ENCODE measurements at places on chromosomes 4 and X. TPM values are rescaled to one million over a fixed set of nuclear protein-coding genes. Genes with fewer than 3 reads are reported as not detected.

GRCh38 chrX:10944136-10944885 lies 166.8 kb upstream of the HCCS start:
- DNase-seq: no peak

GRCh38 chr4:163846008-163846407 lies 351.5 kb downstream of the TMA16 start:
- DNase-seq: no peak

- DNase-seq: no peak
These were observed 81.6 kb upstream of the USP9X start for GRCh38 chrX:41003506-41004270.

GRCh38 chr4:182411391-182411790 lies 168.2 kb downstream of the TENM3 start:
- no peak for DNase-seq

DNA sequence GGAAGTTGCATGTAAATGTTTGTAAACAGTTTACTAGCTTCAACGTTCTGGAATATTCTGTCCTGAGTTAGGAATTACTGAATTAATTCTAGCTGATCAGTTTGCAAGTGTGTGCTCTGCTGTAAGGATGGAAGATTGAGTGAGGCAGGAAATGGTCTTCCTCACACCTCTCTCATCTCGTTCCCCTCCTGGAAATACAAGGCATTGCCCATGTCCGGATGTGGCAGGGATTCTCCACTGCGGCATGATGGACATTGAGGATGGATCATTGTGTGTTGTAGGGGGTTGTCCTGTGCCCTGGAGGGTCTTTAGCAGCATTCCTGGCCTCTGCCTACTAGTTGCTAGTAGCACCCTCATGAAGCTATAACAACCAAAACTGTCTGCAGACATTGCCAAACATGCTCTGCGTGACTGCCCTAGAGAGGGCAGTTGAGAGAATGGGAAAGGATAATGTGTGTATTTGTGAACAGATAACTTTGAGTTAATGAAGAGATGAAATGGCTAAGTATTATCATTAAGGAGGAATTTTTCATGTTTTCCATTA lies 12.6 kb downstream of the CA5B start:
- DNase-seq: peak; percentile 37

- DNase-seq: no peak
These were observed 31.6 kb upstream of the DDX3X start for GRCh38 chrX:41302370-41302769.

GRCh38 chr4:89658701-89659024 lies 178.3 kb downstream of the SNCA start:
- DNase-seq: no peak

DNA sequence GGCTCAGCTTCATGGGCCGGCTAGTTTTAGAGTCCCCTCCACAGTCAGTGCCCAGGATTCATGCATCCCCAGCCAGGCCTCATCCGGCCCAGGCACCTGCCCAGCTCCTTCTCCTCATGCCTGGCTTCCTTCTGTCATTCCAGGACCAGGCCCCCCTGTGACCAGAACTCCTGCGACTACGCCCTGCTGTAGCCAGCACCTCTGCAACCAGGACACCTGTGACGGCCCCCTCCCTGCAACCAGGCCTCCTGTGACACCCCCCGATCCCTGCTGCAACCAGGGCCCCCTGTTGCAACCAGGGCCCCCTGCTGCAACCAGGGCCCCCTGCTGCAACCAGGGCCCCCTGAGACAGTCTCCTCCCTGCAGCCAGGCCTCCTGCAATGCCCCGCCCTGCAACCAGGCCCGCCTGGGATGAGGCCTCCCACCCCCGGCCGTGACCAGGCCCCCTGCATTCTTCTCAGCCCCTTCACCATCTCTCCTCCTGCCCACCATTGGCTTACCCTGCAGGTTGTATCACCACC lies 46.8 kb downstream of the HTRA3 start:
- no peak for DNase-seq

DNA sequence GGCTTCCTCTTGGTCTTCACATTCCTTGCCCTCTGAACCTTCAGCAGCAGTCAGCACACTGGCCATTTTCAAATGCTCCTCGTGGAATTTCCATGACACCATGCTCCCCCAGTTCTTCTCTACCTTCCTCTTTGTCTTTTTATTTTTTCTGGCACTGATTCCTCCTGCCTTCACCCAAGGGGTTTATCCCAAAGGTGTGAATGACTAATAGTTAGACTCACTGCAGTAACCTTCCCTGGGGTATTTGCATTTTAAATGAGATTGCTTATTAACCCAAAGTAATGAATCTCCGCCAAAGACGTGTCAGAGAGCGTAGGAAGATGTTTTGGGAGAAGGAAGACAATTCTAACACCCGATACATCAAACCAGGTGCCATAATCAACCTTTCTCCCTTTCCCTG lies 36.2 kb downstream of the CD40LG start:
- no peak for DNase-seq

- no peak for DNase-seq
These were observed 1.3 kb downstream of the GAK start for GRCh38 chr4:930827-931193.

- DNase-seq: no peak
These were observed 49.6 kb downstream of the SLC2A9 start for GRCh38 chr4:9971711-9972110.

DNA sequence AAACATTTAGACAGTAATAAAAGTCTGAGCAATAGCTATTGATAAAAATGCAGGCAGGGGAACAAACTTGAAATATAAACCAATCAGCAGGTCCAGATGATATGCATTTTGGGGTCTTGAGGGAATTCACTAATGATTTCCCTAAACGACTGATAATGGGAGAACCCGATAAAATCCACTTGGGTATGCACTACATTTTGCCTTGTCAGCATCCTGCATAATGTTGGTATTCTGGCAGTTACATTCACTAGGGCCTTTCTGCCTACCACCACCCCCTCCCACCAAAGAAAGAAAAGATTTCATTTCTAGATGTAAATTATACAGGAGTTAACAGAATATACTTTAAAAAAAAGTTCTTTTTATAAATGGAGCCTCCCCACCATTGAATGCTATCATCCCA lies 63.5 kb upstream of the IL1RAPL2 start:
- no peak for DNase-seq

Gene FAM9B
- polyA plus RNA-seq: not detected

GRCh38 chr4:155624478-155624877 lies 42.2 kb upstream of the GUCY1A1 start:
- no peak for DNase-seq

- no peak for DNase-seq
These were observed 44.3 kb downstream of the TASL start for GRCh38 chrX:30533266-30533665.

- DNase-seq: no peak
These were observed 144.0 kb downstream of the FNIP2 start for GRCh38 chr4:158912806-158913205.

GRCh38 chr4:6391852-6392188 lies 80.6 kb downstream of the PPP2R2C start:
- no peak for DNase-seq

GRCh38 chr4:41622787-41623186 lies 84.8 kb downstream of the LIMCH1 start:
- DNase-seq: no peak

GRCh38 chr4:56321251-56321650 lies 66.0 kb downstream of the AASDH start:
- DNase-seq: no peak

GRCh38 chr4:150280081-150280895 lies 202.0 kb downstream of the DCLK2 start:
- DNase-seq: no peak

- DNase-seq: no peak
These were observed 913.3 kb downstream of the PDHA2 start for GRCh38 chr4:96753216-96753615.

Gene CFP
- 6.2 TPM for polyA plus RNA-seq

Gene ADGRL3
- polyA plus RNA-seq: not detected

Gene SMIM31
- polyA plus RNA-seq: not detected

DNA sequence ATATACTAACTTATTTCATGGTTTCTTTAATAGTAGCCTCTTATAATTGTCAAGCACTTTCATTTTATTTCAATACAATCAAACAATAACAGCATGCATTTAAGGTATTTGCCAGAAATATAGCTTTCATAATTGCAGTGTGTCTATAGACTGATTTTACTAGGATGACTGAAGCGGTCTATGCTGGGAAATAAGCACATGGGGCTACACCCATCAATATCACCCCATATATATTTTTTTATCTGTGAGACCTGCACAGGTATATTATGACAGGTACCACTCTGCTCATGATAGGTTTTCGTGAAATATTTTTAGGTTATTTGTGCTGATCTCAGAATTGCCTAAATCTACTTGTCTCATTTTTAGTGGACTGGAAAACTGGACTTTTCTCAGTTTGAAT lies 229.1 kb upstream of the PITX2 start:
- no peak for DNase-seq

GRCh38 chr4:110196206-110196870 lies 2.1 kb downstream of the ELOVL6 start:
- DNase-seq: peak; percentile 44

Gene ERAS
- polyA plus RNA-seq: not detected

DNA sequence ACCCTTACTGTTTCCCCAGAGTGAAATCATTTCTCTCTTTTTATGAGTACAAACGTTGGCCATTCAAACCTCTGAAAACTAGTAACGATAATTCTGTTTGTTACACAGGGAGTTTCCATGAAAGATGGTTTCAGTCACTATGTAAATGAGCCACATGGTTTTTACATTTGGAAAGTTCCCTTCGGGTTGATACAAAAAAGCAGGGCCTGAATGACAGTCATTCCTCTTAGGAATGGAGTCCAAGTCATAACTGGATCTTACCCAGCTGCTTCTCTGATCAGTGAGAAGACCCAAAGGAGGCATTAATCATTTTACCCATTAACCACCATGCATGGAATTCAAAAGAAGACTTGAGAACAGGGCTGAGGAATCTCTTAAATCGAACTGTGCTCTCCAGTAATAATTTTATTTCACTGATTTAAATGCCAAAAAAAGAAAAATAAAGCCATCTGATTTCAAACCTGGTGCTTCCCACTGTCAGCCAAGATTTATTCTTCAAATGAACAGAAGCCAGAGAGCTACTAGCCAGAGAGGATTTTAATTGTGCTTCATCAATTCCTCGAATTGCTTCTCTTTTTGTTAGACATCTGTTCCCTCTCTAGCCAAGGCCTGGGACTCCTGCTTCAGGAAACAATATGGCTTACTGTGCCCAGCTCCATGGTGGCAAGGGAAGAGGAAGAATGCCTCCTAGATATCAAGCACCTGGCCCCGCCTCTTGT lies 3.2 kb downstream of the SOWAHB start:
- DNase-seq: no peak

GRCh38 chrX:109372716-109373115 lies 109.2 kb downstream of the GUCY2F start:
- DNase-seq: no peak
